Foreskin keratinocyte (primary cell): ENCODE measurements at places on chromosomes 3 and 15. TPM values are rescaled to one million over a fixed set of nuclear protein-coding genes. Genes with fewer than 3 reads are reported as not detected.

- no peak for DNase-seq
Measured at GRCh38 chr3:89252016-89252415, 144.6 kb downstream of the EPHA3 start.

Gene PRSS50
- total RNA-seq, result not detected in 2 replicates

DNA sequence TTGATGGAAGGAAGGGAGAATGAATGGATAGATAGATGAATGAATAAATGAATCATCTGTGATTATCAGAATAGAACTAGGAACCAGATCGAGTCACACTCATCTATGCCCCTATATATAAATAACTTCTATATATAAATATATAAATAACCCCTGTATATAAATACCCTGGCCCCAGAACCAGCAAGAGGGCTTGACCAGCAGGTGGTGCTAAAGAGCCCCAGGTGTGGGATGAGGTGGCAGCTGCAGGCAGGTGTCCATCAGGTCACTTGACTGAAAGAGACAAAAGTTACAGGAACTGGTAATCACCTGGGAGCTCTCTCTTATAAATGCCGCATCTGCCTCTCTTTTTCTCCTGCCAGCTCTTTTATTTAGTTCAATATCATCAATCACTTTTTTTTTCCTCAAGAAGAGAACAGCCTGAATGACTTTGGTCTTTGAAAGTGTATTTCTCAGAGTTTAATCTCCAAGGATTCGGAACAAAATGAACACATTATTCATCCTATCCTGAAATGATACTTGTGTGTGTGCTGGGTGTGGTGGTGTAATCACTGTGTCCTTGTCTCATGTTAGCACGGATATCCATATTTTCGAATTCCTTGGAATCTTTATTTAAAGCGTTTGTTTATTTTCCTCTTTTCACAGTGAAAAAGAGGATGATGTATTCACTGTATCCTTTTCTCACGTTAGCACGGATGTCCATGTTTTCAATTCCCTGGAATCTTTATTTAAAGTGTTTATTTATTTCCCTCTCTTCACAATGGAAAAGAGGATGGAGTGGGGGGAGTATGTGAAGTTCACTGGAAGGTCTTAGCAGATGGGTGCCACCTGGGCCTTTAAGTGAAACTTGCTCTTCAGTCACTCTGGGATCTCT lies 35.4 kb upstream of the ATG7 start:
- no peak for DNase-seq

Gene TTLL13
- total RNA-seq, result 0.07 TPM in 1 of 2 replicates, not detected in the other

Gene ALS2CL
- total RNA-seq, result 32.3 and 39.6 TPM in 2 replicates

DNA sequence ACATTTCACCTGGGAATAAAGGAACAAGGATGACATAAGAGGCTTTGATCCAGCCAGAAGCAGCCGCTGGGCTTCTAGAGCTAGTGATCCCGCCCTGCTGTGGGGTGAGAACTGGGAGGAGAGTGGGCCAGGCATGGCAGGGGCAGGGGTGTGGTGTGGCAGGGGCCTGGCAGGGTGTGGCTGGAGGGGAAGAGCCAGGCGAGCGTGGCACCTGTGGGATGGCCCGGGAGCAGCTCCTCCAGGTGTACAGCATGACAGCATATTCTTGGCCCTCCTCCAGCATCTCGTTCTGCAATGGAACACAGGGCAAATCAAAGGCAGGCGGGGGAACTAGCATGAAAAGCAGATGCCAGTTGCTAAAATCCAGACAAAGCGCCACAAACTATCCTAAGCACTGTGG lies 35.5 kb downstream of the CYFIP1 start:
- DNase-seq, result no peak

DNA sequence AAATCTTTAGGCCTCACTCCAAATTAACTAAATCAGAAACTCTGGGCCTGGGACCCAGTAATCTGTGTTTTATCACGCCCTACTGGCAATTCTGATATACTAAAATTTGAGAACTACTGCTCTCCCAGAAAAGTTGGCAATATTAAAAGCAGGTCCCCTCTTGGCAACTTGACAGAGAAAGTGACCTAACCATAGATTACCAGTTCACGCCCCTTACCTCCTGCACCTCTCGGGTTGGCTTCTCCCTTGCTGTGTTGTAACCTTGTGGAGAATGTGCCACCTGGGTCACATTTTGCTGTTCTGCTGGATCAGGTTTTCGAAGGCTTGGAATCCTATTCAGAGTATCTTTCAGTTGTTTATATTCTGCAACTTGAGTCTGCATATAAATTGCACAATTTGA lies 59.1 kb downstream of the GOLIM4 start:
- DNase-seq, result no peak

- DNase-seq, result no peak
Measured at GRCh38 chr3:186277268-186277909, 84.6 kb downstream of the DGKG start.

DNA sequence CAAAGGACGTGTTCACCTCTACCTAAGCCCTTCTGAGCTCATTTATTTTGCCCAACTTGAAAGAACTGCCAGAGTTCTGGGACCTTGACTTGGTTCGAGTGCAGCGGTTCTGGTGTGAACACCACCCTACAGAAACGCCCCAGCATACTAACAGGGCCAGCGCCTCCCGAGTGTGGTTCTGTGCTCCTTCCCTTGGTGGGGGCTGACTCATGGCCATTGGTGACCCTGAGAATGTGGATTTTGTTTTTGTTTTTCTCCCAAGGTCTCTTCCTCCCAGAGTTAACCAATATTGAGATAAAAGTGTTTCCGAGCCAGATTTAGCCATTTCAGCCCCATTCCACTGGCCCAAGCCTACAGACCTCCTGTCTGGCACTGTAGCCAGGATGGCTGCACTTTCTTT lies 27.9 kb downstream of the SEMA7A start:
- no peak for DNase-seq

- no peak for DNase-seq
Measured at GRCh38 chr3:44326019-44326418, 12.5 kb upstream of the TCAIM start.

- no peak for DNase-seq
Measured at GRCh38 chr3:183149915-183150750, 12.4 kb downstream of the LAMP3 start.

DNA sequence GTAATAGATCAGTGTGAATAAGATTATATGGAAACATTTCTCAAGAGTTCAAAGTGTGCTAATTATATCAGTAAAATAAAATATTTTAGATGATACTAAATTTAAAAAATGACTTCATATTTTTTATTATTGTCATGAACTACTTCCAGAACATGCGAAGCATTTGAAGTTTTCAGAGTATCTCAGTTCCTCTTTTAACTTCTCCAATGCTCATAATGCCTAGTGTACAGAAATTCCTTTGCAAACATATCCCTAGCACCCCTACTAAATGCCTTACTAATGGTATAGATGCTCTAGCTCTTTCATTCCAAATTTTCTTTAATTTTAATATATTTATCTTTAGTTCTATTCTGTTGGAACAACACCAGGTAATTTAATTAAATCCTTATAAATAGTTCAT lies 580.4 kb downstream of the CADM2 start:
- DNase-seq, result no peak

DNA sequence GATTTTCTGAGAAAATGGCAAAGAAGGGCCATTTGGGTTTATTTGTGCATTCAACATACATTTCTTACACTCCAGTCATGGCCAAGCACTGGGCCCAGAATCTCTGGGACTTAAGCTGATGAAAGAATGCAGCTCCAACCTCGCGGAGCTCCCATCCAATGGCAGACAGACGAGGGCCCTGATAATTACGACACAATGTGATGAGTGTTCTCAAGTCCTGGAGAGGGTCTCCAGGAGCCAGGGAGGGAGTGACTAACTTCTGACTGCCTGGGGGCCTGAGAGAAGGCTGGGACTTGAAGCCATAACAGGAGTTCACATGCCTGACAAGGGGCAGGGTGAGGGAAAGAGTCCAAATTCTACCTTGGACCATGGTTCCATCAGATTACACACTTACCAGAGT lies 42.6 kb upstream of the BNC1 start:
- DNase-seq, result peak; percentile 11

- DNase-seq, result no peak
Measured at GRCh38 chr3:29773481-29773880, 492.6 kb downstream of the RBMS3 start.

Gene LSAMP
- total RNA-seq, result 0.04 TPM in 1 of 2 replicates, not detected in the other
